ENCODE measurements at places on chromosomes 3 and 15.

DNA sequence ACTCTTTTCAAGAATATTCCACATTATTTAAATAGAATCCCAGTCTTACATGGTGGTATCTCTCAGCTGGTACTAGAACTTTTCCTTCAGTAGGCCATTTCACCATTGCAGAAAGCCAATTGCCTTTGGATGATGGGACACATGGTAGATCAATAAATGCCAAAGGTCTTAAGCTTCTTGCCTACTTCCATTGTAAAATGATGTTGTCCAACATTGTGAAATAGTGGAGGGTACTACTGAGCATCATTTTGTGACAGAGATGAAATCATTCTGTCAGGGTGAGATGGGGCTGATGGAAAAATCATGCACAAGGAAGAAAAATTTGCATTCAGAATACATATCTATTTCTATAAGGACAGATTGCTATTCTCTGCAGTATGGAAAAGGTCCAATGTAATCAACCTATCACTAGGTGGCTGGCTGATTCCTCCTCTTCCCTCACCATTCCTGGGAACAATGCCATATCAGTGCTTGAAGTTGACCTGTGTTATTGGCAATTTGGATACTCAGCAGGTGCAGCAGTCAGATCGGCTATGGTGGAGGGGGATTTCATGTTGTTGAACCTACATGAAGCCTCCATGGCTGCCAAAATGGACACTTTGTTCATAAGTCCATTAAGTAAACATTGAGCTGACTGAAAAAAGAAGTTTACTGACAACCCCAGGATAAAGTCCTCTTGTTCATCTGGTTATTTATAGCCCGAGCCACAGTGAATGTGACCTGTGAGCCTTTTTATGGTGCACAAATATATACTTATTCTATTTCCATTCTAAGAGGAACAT, 596.9 kb upstream of the ARPP21 start:
- DNase-seq = no peak

- no peak for DNase-seq
Observed at GRCh38 chr3:133868758-133869475, 26.8 kb downstream of the RAB6B start.

- DNase-seq = no peak
Observed at GRCh38 chr15:60895986-60896385, 333.1 kb downstream of the RORA start.

GRCh38 chr3:47047069-47047468, 67.6 kb downstream of the NBEAL2 start:
- DNase-seq = no peak

Data from NCI-H1417 (cell line).